Brain microvascular endothelial cell (primary cell): ENCODE measurements at places on chromosomes 3 and 15.

DNA sequence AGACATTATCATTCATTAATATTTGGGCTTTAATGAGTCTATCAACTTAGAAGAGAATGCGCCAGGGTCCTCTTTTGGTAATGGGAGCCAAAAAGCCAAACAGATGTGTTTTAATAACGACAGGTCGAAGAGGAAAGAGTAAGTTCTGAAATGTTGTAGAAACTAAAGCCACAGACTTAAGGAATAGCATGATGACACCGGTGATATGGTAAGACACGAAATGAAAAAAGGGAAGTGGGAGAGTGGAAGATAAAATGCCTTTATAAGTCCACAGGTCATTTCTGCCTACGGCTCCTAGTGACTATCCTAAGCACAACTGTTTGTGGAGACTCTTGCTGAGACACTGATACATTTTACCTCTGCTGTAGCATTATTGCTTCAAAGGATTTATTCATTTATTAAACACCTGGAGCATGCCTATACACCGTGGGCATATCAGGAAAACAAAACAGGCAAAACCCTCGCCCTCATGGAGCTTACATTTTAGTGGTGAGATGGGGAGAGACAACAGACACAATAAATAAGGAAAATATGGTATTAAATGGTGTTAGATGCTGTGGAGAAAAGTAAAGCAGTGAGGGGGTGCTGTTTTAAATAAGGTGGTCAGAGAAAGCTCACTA lies 11.7 kb upstream of the CD47 start:
- DNase-seq = no peak

DNA sequence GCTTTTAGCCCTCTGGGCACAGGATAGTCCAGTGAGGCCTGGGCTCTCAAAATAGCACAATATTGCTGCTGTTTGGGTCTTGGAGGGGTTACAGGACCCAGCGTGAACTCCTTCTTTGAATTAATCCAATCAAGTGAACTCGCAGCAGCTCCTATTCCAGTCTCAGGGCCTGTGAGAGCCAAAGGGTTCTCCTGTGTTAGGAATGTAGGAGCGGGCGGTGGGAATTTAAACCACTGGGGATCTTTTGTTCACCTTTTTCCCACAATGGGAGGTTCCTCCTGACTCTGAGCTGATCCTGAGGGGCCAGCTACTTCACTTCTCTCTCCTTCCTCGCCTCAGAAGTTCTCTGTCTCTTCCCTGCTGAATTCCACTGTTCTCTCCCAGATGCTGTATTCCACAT lies 504.0 kb downstream of the UNC13C start:
- DNase-seq = no peak

GRCh38 chr3:45987368-45988291 lies 8.0 kb downstream of the FYCO1 start:
- no peak for DNase-seq

DNA sequence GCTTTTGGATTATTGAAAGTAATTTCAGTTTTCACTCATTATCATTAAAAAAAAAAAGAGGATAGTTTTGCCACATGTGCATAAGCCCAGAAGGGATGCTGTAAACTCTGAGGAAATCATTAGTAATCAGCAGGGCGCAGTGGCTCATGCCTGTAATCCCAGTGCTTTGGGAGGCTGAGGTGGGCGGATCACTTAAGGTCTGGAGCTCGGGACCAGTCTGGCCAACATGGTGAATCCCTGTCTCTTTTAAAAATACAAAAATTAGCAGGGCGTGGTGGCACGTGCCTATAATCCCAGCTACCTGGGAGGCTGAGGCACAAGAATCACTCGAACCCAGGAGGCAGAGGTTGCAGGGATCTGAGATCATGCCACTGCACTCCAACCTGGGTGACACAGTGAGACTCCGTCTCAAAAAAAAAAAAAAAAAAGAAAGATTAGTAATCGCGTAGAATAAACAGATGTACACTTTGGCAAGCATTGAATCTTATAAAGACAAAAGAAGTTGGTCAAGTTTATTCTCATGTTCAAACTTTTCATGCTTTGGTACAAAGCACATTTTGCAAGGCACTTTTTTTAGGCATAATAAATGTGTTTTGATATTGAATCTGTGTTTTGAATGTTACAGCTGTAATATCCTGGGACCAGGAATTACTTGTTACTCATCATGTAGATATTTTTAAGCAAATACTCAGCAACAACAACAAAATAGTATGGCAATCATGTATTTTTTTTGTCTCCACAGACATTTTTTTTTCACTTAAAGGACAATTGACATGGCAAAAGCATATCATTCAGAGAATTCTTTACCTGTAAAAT lies 93.2 kb upstream of the AGTR1 start:
- DNase-seq = peak; percentile 30

- no peak for DNase-seq
Measured at GRCh38 chr3:141129541-141130011, 78.4 kb downstream of the SPSB4 start.

DNA sequence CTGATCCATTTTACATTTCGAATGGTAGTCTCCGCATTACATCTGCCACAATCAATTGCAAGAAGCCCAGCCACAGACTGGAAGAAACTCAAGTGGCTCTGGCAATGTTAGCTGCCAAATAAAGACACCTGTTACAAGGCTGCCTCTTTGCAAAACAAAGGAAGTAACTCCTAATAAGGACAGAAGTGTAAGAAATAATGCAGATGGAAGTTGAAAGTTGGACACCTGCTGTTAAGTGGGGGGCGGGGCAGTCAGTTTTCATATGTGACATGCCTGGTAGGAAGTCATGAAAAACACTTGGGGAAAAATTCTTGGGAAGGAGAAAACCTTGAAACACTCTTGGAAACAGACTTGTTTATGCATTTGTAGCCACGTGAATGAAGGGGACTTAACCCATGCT lies 54.1 kb upstream of the ATP2C1 start:
- DNase-seq = no peak

GRCh38 chr3:11712646-11713045 lies 68.9 kb upstream of the VGLL4 start:
- DNase-seq = no peak

- DNase-seq = no peak
Measured at GRCh38 chr3:129534428-129535027, 6.1 kb downstream of the RHO start.

DNA sequence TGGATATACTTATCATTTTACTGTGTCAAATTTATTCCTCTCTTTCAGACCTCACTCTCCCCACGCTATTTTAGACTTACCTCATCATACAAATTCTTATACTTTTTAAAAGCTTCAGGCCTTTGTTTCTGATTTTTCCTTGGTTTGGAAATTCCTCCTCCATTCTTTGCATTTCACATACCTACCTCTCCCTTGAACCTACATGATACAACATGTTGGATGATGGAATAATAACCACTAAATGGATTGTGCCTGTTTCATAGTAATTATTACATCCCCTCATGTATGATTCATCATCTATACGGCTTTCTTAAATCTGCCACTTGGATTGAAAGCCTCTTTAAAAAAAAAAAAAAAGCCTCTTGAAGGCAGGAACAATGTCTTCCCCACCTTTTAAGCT lies 24.6 kb downstream of the TRIP4 start:
- no peak for DNase-seq

DNA sequence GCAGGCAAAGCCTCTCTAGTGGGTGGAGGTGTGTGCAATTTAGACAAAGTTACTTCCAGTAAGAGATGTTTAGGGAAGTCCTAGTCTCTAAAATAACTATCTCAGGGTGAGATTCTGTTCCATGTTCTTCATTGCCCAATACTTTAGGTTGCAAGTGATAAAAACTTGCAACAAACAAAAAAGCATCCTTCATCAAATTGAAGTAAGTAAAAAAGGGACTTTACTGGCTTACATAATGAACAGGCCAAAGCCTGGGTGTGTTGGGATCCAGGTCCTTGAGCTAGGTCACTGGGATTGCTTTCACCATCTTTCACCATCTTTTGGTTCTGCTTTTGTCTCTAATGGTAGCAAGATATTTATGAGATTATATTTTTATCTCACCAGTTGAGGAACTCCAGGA lies 38.3 kb downstream of the CX3CR1 start:
- no peak for DNase-seq

- peak; percentile 92 for DNase-seq
Measured at GRCh38 chr3:45915518-45916231, 27.6 kb upstream of the CXCR6 start.

DNA sequence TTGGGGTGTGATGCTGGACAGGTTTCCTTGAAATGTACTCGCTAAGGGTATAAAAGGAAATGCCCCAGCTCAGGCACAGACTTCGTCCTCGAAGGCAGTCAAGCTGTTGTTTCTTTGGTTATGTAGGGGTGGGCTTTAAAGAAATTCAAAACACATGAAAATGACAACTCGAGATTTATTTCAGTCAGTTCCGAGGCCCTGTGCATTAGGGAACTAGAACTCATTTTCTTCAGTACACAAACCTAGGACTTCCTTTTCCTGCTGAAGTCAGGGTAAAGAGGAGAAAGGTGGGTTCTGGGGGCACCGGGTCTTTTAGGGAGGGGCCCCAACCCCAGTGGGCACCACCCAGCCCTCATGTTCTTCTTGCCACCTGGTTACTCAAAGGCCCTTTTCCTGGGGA lies 7.7 kb downstream of the CCR9 start:
- no peak for DNase-seq

- DNase-seq = peak; percentile 54
Measured at GRCh38 chr15:38201714-38202113, 50.9 kb upstream of the SPRED1 start.

DNA sequence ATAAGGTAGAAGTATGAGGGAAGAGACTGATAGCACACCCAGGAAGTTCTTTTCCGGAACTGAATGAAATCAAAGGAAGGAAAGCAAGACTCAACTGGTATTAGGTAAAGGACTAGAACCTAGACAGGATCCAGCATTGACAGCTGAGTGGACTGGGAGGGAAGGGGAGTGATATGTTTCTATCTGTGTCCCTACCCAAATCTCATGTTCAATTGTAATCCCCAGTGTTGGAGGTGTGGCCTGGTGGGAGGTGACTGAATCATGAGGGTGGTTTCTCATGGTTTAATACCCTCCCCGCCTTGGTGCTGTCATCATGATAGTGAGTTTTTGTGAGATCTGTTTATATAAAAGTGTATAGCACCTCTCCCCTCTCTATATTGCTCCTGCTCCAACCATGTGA lies 415.9 kb upstream of the KCNMB2 start:
- DNase-seq = peak; percentile 5

DNA sequence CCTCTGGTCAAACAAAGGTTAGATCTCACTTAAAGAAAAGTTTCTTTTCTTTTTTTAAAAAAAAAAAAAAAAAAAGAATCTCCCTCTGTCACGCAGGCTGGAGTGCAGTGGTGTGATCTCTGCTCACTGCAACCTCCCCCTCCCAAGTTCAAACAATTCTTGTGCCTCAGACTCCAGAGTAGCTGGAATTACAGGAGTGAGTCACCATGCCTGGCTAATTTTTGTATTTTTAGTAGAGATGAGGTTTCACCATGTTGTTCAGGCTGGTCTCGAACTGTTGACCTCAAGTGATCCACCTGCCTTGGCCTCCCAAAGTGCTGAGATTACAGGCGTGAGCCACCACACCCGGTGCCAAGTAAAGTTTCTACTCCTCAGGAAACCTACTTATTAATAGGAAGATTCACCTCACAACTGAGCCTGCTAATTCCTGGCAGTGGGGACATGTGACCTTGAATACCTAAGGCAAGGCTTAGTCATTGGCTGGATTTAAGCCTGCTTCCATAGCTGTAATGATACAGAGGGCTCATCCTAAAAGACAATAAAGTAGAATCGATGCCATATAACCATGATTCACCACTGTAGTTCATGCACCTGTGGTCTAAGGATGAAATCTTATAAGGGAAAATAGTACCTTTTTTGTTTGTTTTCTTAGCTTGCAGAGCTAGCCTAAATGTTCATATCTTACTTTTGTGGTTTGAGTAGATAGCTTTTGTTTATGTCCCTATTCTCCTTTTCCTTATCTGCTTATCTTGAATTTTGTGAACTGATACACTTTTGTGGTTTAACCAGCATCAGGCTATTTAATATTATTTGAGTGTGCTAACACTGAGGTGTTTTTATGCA lies 24.8 kb upstream of the RBMS3 start:
- peak; percentile 72 for DNase-seq

- peak; percentile 7 for DNase-seq
Measured at GRCh38 chr3:154089421-154090420, 31.5 kb upstream of the ARHGEF26 start.

DNA sequence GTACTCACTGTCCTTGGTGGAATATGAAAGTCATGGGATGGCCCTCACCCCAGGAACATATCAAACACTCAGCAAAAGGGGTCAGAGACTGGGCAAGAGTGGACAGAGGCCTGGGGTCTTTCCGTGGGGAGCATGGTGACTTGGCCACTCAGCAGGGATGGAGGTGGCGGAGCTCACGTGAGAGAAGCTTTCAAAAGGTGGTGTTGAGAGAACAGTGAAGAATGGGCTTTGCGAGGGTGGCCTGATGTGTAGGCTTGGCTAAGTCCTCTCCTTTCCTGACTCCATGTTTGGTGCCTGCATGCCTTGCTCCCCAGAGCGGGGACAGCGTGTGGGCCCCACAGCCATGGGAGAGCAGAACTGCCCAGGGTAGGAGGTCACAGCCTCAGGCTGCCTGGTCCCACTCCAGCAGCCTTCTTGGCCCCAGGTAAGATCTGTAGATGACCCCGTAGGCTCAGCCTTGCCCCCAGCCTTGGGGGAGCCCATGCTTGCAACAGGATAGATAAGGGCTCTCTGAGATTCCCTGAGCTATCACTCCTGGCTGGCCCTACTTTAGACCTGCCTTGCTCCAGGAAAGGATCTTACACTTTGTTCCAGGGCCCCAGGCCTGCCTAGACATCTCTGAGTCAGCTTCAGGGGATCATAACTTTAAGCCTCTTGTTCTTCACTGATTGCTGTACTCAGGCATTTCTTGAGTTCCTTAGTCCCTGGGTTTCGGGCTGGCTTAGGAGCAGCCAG lies 17.0 kb downstream of the RPLP1 start:
- peak; percentile 31 for DNase-seq

- DNase-seq = no peak
Measured at GRCh38 chr15:51403946-51404695, 62.7 kb downstream of the GLDN start.

- DNase-seq = no peak
Measured at GRCh38 chr3:132416161-132416560, 1.1 kb upstream of the DNAJC13 start.

DNA sequence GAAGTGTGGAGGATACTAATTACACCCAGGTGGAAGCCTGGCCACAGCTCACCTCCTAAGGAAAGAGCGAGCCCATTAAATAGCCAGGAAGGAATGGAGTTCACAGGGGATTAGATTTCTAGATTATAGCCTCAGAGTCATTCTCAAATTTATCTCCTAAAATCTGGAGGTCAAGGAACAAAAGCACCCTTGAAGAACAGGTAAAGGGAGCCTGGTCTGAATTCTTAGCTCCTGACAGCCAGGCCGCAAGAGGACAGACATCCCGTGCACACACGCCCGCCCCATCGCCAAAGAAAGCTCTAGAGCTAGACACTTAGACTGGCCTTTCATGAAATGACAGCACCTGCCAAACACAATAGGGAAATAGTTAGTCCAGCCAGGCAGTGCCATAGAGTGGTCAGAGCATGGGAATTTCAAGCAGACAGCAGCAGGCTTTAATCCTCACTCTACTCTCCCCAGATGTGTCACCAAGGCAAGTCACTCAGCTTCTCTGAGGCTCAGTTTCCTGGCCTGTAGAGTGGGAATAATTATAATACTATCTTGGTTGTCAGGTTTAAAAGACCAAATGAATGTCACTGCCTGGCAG lies 59.2 kb downstream of the LIPC start:
- no peak for DNase-seq
